ENCODE measurements at places on chromosomes 3 and 15.

- DNase-seq: no peak
Observed at GRCh38 chr3:169288553-169288952, 375.0 kb downstream of the MECOM start.

GRCh38 chr3:66195347-66195783 is 25.4 kb upstream of the SLC25A26 start:
- DNase-seq: peak; percentile 25

GRCh38 chr3:173135059-173135458 is 6.0 kb downstream of the SPATA16 start:
- DNase-seq: no peak

GRCh38 chr3:111859061-111859973 is at the start of gene PHLDB2:
Gene PHLDB2, plus strand, starts transcription at chr3:111859265. Its CDS starts 24,813 bp downstream, at chr3:111884078.
- peak; percentile 26 for DNase-seq

- DNase-seq: no peak
Observed at GRCh38 chr3:84128024-84128423, 830.8 kb upstream of the CADM2 start.
